ENCODE measurements at places on chromosomes 2 and 18.

DNA sequence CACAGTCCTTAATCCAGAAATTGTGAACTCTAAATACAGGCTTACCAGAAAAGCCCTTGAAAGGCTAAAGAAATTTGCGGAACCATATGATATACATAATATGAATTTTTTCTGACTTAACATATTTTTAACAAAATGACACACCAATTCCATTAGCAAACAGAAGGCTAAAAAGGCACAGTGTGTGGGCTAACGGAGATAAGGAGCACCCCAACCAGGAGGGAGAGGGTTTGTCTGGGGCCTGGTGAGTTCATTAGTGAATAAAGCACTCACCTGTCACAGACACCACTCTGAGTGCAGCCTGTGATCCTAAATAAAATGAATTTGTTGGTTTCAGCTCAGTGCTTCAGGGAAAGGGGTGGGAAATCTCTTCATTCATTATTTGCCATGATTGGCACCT lies 2.7 kb upstream of the FECH start:
- DNase-seq, result no peak

- DNase-seq, result no peak
These were observed 340.4 kb upstream of the MMADHC start for GRCh38 chr2:149928011-149928410.

GRCh38 chr18:3923750-3924149 lies 473.8 kb downstream of the TGIF1 start:
- no peak for DNase-seq

DNA sequence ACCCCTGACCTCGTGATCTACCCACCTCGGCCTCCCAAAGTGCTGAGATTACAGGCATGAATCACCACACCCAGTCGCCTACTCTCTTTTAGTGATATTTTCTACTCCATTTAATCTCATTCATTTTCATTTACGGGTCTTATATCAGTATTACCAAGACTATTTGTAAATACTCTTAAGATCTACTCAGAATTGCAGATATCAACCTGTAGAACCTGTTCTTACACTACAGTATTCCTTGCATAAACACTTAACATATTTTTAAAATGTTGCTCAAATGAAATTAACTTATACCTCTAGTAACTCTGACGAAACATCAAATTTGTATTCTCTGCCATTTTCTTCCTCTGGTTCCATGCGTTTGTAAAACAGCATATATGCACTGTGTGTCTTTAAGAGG lies 79.3 kb downstream of the C2orf74 start:
- DNase-seq, result no peak

- DNase-seq, result no peak
These were observed at the start of gene STPG4 for GRCh38 chr2:47155091-47155876. Gene STPG4 (minus strand): TSS chr2:47155308. CDS start chr2:47155251, 57 bp downstream.

GRCh38 chr2:145404690-145405089 lies 884.8 kb upstream of the ZEB2 start:
- no peak for DNase-seq

DNA sequence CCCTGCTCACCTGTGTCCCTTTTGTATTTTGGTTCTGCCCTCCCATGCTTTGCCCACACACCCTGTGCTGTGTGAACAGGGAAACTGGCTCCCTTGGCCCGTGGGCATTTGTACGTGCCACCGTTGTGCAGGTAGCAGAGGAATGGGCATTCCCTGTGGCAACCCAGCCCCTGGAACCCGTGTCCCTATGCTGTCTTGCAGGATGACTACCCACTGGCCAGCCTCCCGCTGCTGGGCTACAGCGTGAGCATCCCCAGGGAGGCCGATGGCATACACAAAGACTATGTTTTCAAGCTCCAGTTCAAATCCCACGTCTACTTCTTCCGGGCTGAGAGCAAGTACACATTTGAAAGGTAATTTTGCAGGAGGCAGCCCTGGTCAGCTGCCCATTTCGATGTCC lies 15.3 kb downstream of the STK25 start:
- no peak for DNase-seq

DNA sequence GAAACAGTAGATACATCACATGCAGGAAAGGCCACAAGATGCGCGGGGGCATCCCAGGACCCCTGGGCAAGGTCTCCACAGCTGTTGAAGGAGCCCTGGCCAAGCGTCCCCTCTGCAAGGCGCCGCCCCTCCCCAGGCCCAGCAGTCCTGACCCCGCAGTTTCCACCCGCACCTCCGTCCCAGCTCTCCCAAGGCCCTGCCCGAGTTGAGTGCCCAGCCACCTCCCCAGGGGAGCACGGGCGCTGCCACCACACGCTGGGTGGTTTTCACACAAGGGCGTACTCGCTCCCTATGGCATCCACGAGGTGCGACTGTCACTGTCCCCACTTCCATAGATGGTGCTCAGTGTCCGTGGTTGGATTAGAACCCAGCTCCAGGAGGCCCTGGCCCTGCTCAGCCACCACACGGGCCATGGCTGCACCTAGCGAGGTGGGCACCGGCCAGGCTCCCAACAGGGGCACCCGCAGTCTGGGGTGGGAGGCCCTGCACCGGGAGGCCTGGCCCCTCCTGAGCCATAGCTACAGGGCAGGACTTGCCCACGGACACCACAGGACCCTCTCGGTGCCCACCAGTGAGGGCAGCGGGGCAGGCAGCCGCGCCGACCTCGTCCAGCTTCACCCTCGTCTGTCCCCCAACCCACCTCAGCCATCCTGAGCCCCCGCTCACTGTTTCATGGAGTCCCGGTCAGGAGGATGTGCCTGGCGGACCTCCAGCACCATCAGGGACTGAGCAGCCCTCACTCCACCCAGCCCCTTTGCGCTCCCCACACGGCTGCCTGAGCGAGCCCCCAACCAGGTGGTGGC lies 36.0 kb downstream of the KIF1A start:
- peak; percentile 25 for DNase-seq

DNA sequence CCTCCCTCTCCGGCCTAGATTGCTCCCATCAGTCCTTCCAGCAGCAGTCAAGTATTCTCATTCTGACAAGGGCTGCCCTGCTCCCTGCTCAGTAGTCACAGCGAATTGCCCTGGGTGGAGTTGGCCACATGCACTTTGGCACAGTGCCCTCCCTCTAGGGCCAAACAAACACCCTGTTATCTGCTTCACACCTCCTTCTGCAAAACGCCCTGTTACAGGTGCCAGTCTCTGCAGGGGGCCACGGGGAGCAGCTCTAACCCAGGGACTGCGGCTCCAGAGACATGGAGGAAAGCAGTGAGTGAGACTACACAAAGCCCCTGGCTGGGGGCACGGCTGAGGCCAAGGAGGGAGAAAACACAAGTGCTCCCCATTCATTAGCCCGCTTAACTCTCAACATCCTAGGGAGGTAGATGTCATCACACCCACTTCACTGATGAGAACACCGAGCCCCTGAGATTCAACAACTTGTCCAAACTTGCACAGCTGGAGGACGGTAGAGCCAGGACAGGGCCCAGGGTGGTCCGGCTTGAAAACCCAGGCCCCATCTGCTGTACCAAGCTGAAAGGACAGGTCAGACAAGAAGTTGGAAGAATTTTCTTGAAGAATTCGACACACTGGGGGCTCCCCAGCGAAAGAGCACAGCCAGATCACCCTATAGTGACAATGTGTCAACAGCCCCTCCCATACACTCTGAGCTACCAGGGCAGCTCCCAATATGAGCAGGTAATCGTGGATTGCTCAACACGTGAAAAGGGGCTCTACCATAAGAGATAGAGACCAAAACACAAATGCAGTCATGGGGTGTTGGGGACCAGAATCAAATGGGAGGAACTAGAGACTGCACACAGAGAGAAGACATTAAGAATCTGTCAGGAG lies 8.7 kb upstream of the TFCP2L1 start:
- DNase-seq, result no peak

GRCh38 chr2:117536139-117536538 lies 278.4 kb upstream of the DDX18 start:
- no peak for DNase-seq

DNA sequence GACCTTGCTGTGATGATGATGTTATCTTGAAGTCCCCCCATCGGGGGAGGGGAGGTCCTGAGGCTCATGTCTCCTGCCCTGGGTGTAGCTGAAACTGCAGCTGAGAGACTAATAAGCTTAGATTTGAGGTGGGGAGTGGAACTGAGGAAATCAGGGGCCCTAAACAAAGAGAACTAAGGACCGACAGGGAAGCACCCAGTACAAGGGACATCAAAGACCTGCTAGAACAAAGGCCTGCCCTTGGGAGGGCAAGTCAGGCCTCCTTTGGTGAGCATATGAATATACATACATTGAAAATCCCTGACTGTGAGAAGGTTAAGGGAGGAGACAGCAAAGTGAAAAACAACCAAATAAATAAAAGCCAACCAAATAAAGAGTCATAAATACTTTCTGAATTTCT lies 1132.5 kb upstream of the CELF4 start:
- DNase-seq, result no peak

DNA sequence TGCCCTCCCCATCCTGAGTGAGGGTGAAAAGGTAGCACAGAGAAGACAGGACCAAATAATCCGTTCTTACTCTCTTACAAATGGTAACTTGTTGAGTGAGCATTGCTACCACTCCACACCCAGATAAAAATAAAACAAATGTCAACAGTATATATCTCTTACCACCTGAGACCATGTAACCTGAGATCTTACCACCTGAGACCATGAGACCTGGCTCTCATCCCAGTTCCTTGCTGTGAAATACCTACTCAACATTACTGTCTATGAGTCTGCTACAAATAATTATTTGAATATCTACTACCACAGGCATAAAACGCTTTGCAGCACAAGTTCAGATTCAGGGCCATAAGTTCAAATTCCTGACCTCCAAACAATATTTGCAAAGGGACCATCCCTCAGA lies 234.7 kb downstream of the C1D start:
- no peak for DNase-seq

DNA sequence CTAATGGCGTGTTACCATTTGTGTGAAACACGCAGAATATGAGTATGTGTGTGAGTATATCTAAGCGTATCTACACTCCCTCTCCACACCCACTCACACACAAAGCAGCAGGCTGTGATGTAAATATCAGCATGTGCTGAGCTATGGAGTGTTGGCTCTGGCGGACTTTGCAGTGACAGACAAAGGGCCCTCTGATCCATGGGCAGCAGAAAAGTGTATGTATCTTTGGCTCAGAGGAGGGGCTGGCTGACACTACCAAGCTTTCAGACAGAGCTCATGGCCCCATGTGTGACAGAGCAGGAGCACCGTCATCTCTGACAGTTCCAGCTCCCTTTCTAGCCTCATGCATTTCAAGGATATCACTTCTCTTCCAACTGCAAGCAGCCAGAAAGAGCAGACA lies 57.2 kb upstream of the ASB18 start:
- peak; percentile 22 for DNase-seq

DNA sequence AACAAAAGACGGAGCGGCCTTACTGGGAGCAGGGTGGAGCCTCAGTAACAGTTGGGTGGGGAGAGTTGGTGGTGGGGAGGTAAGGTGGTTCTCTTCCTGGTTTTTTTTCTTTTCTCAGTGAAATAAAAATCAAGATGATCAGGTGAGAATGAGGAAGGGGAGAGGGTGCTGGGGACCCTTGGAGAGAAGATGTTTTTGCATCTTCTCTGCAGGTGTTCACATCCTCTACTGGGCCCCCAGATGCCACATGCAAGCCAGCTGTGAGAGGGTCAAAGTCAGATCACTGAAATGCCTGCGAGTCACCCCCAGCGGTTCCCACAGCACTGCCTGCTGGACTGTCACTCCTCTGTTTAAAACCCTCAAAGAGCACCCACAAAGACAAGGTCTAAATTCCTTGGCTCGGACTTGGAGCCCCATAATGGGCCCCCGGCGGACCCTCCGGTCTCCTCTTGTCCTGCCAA lies 69.8 kb upstream of the FHL2 start:
- DNase-seq, result no peak

DNA sequence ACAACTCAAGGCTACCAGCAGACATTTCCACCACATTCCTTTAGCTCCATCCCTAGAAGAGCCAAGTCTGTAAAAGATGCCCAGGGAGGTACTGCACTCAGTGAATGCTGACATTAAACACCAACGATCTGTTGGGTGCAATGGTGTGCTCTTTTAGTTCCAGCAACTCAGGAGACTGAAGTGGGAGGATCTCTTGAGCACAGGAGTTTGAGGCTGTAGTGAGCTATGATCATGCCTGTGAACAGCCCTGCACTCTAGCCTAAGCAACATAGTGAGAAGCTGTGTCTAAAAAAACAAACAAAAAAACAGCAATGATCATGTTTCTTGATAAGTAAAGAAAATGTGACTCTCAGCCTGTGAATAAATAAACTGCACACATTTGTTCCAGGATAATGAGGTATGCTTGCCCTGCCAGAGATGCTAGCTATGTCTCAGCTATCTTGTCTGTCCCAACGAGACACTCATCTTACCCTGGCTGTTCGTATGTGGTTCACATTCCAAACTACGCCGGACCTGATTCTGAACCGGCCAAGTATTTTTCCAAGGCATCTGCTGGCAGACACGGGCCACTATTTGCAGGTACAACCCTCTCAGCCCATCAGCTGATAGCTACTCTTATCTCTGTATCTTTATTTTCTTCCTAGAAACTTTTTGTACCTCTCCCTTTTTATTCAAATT lies 21.8 kb downstream of the TMEM182 start:
- no peak for DNase-seq

DNA sequence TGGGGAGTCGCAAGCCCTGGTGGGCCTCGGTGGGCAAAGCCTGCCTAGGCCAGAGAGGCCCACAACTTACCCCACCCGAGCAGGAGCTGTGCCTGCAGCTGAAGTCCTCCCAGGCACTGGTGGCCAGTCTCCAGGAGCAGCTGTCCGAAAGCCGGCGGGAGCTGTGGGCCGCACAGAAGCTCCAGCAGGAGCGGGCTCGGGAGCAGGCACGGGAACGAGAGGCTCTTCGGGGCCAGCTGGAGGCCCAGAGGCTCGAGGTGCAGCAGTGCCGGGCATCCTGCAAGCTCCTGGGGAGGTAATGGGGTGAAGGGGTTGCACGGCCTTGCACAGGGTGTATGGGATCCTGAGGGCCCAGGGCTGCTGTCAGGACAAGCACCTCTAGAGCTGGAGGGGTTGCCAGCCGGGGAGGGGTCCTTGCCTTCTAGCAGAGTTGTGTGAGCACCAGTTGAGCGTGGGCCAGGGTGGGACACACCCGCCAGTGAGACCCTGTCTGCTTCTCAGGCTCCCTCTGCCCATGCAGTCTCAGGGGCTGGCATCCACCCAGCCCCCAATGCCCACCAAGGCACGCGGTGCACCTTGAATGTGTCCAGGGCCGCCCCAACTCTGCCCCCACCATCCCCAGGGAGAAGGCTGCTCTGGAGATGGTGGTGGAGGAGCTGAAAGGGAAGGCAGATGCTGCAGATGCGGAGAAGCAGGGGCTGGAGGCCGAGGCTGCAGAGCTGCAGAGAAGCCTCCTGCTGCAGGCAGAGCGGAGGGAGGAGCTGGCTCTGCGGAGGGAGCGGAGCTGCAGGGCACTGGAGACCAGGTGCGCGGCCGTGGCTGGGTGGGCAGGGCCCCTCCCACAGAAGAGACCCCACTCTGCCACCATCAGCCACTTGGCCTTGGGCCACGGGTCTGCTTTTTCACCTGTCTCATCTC lies 27.2 kb downstream of the CROCC2 start:
- DNase-seq, result peak; percentile 32

GRCh38 chr2:212523756-212524155 lies 14.8 kb downstream of the ERBB4 start:
- DNase-seq, result no peak

- DNase-seq, result no peak
These were observed 77.4 kb downstream of the DYSF start for GRCh38 chr2:71530641-71531332.

GRCh38 chr2:161204846-161205245 lies 44.6 kb downstream of the TANK start:
- no peak for DNase-seq

All from dorsolateral prefrontal cortex (tissue), 122 donors.